ENCODE measurements at places on chromosomes 12 and 14.
A peak's percentile ranks its signal among the peaks of the same experiment; 100 is the strongest.

DNA sequence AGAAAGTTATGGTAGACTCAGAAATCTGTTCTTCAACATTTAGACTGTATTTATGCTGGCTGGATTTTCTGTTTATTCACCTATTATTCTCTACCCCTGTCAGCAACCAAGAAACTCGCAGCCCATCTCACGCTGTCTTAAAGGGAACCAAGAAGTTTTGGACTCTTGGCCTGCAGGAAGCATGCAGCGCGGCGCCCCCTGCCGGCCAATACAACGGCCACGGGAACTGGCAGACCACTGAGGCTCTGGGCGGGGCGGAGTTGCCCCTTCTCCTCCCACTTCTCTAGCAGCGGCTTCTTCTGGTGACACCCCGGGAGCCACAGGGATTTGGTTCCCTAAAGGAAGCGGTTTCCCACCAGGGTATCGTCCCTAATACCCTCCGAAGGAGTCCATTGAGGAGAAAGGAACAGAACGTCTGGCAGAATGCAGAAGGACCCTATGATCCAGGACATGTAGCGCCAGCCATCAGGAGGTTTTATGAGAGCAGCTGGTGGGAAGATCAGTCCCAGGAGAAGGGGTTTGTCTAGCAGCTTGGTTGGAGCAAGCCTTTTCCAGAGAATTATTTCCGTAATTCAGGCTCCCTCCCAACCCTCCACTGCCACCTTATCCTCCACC is 21.0 kb upstream of the RNASE2 start:
- DNase-seq: no peak

GRCh38 chr12:80698847-80699542 is 8.4 kb upstream of the MYF6 start:
- no peak for DNase-seq

DNA sequence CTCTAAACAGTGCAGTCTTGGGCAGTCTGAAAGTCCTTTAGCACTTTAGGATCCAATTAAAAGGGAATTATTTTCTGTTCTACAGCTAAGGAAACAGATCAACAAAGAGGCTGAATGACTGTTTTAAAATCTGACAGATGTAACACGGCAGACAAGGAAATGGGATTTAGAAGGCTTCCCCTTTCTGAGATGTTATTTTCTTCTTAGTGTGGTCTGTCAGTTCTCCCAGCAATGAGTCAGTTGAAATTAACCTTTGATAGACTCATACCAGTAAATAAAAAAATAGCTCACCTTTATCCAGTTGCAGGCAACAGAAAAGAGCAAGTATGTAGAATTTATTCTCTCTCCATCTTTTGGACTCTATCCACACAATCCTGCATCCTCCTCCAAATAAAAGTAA is 98.1 kb downstream of the NEDD1 start:
- no peak for DNase-seq

DNA sequence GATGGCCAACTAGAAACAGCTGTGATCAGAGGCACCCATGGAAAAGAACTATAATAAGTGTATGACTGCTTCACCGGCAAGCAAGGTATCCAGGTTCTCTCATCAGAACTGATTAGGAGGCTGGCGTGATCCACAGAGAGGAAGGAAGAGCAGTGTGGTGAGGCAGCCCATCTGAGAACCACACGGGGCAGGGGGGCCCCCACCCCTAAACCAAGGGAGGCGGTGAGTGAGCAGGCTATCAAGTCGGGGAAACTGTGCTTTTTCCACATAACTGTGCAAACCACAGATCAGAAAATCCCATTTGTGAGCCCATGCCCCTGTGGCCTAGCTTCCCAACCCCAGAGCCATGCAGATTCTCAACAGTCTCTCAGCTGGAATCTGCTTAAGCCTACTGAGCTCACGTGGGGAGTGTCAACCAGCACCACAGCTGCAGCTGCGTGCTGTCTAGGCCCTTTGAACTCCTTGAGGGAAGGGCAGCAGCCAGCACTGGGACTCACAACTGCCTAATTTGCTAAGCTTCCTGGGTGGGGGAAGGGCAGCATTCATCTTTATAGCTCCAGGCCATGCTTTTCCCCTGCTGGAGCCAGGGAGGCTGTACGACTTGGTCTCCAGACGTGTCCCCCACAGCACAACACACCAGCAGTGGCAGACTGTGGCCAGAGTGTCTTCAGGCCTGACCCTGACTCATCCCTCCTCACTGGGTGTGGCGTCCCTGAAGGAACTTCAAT is 444.4 kb upstream of the ATP2B1 start:
- no peak for DNase-seq

GRCh38 chr12:89977405-89978085 is 268.9 kb upstream of the ATP2B1 start:
- DNase-seq: no peak

- DNase-seq: no peak
These were observed 322.8 kb downstream of the RGS6 start for GRCh38 chr14:72254937-72255472.

DNA sequence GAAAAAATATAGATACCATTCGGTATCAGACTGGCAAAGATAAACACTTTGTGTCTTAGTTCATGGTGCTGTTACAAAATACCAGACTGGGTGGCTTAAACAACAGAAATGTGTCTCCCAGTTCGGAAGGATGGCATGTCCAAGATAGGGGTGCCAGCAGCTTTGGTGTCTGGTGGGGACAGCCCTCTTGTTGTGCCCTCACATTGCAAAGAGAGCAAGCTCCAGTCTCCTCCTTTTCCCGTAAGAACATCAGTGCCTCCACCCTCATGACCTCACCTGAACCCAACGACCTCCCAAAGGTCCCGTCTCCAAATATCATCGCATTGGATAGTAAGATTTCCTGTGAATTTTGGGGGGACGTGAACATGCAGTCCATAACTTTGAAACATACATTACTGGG is 12.4 kb downstream of the ZBTB42 start:
- DNase-seq: no peak

DNA sequence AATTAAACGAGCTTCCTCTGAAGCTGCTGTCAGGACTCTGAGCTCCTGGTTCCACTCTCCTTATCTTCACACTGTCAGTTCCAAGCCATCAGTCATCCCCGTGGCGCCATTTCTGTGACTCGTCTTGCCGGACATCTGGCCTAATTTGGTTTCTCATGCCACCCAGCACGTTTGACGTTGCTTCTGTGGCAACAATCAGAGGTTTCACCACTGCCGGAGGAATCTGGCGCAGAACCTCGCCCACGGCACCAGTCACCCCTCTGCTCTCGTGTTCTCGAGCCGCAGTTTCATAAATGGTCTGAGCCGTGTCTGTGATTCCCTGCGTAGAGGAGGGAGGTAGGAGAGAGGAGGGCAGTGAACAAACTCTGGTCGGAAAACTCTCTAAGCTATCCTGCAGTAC is 29.7 kb downstream of the BDKRB1 start:
- no peak for DNase-seq

DNA sequence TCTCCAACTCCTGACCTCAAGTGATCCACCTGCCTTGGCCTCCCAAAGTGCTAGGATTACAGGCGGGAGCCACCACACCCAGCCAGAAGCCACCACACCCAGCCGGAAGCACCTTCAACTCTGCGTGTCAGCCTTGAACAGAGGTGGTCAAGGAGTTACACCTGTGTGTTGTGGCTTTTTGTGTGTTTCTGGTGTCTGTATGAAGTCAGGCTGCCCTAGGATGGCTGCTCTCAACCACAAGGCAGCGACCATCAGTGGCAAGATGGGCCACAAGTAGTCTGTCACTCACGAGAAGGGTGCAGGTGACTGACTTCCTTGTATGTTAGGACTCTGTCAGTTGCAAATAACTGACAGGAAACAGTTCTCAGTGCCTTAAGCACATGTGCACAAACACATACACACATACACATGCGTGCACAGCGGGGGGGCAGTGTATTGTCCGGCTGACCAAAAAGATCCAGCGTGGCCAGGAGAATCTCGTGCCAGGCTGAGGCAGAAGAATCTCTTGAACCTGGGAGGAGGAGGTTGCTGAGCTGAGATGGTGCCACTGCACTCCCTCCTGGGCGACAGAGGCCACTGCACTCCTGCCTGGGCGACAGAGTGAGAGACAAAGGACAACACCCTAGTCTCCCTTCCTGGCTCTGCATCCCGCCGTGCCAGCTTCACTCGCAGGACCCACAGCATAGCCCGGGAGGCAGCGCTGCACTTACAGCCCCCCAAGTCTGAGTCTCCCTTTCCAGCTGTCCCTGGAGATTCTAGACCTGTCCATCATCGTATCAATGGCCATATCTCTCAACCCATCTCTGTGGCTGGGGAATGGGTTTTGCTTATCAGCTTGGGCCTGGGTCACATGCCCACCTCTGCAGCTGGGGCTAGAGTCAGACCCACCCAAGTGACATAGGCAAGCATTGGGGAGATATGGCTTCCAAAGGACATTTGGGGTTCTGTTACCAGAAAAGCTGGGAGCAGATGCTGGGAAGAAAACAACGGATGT is 13.7 kb downstream of the P2RX4 start:
- no peak for DNase-seq

GRCh38 chr12:110001596-110001995 is 2.4 kb downstream of the ANKRD13A start:
- DNase-seq: no peak

GRCh38 chr12:96774496-96775256 is 132.4 kb upstream of the NEDD1 start:
- DNase-seq: no peak

DNA sequence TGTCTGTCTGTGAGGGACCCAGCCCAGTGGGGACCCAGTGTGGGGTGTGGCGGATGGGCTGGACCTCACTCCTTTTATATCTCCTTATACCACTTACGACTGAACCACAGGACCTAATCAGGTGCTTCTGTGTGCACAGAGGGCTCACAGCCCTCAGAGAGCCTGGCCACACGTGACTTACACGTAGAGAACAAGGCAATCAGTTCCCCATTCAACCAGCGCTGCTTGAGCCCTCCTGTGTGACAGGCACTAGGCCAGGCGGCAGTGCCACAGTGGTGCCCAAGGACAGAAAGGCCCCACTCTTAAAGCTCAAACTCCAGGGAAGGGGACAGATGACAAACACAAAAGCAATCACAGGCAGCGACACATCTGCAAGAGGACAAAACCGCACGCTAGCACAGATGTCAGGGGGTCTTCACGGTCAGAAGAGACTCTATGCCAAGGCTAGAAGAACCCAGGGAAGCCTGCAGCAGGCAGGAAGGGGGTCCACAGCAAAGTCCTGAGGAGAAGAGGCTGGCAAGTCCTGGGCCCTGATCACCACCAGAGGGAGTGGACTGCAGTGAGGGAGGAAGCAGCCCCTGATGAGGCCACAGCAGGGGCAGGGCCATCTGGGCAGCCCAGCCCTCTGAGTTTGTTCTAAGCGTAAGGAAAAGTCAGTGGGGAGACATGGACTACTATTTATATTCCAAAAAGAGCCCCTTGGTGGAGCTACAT is 39.3 kb downstream of the SETD3 start:
- no peak for DNase-seq

DNA sequence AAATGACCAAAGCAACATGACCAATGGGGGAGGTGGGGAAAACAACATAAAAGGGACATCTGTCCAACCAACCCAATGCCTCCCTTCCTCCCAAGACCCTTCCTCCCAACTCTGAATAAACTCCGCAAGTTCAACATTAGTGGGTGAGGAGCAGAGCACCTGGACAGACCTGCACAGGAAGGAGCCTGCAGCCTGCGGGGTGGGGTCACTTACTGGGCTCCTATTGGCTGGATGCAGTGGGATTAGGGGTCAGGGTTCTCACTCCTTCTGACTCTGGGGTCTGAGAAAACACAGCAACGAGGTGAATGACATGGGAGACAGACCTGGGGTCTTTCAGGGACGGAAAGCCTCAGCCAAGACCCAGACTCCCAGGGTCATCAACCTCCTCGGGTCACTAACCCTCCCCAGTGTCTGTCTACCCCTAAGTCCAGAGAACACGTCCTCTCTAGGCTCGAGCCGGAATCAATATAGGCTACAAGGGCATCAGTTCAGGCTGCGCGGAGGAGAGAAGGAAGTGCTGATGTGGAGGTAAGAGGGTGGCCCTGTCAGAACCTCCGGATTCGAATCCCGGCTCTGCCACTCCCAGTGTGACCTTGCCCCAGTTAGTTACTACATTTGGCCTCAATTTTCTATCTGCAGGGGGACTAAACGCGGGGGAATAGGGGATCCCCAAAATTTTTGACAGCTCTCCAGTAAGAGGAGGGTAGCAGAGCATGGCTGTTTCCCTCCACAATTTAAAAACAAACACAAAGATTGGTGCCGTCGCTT is 860 bp downstream of the NDRG2 start:
- no peak for DNase-seq

- no peak for DNase-seq
These were observed 23.3 kb downstream of the C14orf132 start for GRCh38 chr14:96062506-96062905.

DNA sequence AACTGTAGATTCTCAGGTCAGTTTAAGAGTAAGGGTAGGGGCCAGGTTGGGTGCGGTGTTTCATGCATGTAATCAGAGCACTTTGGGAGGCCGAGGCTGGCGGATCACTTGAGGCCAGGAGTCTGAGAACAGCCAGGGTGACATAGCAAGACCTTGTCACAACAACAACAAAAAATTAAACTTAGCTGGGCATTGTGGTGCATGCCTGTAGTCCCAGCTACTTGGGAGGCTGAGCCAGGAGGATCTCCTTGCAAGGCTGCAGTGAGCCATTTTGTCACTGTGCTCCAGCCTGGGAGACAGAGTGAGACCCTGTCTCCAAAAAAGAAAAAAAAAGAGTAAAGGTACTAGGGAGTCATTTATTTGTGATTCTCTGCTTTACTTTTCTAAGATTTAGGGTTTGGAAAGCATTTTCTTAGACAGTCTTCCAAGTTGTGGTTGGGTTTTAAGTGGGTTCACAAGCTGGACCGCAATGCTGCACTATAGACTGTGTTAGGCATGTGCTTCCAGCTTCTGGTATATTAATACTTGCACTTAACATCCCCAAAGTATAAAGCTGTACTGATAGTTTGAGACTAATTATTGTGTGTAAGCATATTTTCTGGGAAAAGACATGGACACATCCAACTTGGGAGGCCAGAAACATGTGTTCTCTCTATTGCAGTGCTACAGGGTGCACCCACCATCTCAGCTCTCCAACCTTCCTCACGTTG is 49.1 kb upstream of the HECTD1 start:
- DNase-seq: no peak

- no peak for DNase-seq
These were observed 107.5 kb upstream of the FAR2 start for GRCh38 chr12:29041621-29042020.

GRCh38 chr12:80867941-80868340 is 69.8 kb downstream of the LIN7A start:
- DNase-seq: no peak

GRCh38 chr12:93166541-93167307 is 211.0 kb upstream of the NUDT4 start:
- DNase-seq: peak; percentile 25

DNA sequence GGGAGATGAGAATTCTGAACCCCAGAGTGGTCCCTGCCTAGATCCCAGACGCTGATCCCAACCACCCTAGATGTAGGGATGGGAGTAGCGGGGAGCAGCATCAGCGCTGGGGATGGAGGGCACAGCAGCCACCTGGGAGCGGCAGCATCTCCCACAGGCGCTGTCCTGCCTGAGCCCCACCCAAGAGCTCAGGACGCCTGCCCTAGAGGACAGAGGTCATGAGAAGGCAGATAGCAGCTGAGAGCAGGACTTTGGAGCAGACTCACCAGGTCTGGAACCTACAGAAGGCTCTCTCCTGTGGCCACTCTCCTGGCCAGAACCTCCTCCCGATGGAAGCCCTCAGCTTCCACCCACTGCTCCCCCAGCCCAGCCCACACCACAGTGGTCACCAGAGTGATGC is 7.2 kb downstream of the CCDC85C start:
- no peak for DNase-seq

GRCh38 chr12:25054076-25054782 is 105.3 kb upstream of the BCAT1 start:
- DNase-seq: no peak

GRCh38 chr14:90426663-90427062 is 29.8 kb downstream of the CALM1 start:
- no peak for DNase-seq

- no peak for DNase-seq
These were observed 334.1 kb upstream of the DCN start for GRCh38 chr12:91516695-91517047.

Measured in SIG-M5 (cell line).